ENCODE measurements at places on chromosomes 1 and 21. TPM values are rescaled to one million over a fixed set of nuclear protein-coding genes. Genes with fewer than 3 reads are reported as not detected.
A peak's percentile ranks its signal among the peaks of the same experiment; 100 is the strongest.

IL24 gene
- total RNA-seq = not detected

- no peaks in the 10 kb centered on the region for H3K36me3 ChIP-seq
- peak overlapping the region; percentile 90 for H3K27ac ChIP-seq
- peaks cover 3% of the 10 kb centered on the region for H3K27me3 ChIP-seq
- peaks cover 75% of the 10 kb centered on the region for H3K4me1 ChIP-seq
- H3K4me3 ChIP-seq = peak overlapping the region; percentile 79
Measured at GRCh38 chr1:41672173-41672572, 187.7 kb upstream of the EDN2 start.

DNA sequence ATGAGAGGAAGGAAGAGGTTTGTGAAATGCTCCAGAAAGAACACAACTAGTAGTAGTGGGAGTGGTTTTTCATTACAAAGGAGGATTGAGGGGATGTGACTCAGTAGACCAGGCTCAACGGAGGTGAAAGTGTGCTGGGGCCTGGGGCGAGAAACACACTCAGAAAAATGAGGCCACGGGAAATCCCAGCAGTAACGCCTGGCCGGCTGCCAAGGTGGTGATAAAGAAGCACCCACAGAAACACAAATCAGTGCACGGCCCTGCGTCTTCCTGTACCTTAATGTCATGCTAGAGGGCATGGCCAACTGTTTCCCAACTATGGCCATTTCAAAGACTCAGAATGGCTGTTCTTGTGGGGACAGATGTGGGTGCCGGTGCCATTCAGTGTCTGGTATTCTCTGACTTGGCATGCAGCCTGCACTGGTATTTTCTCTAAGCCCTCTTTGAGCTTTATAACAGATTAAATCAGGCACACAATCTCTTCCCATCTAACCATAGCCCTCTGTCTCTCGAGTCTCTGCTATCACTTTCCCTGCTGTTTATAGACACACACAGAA lies 38.2 kb downstream of the URB2 start:
- DNase-seq = no peak
- no peak overlapping the region for H3K4me3 ChIP-seq
- H3K4me1 ChIP-seq = no peaks in the 10 kb centered on the region
- H3K36me3 ChIP-seq = peaks cover 7% of the 10 kb centered on the region

GRCh38 chr1:55376897-55377296 lies 161.7 kb upstream of the USP24 start:
- no peak overlapping the region for H3K4me3 ChIP-seq
- DNase-seq = no peak
- H3K27ac ChIP-seq = no peak overlapping the region
- 0 out of 2 replicates have a peak, but pooled peaks cover 2% of the 10 kb centered on the region for H3K27me3 ChIP-seq

GRCh38 chr1:20076710-20077461 lies 6.9 kb downstream of the PLA2G5 start:
- peaks cover 5% of the 10 kb centered on the region for H3K4me1 ChIP-seq
- H3K27ac ChIP-seq = no peak overlapping the region
- H3K27me3 ChIP-seq = peaks cover 52% of the 10 kb centered on the region
- H3K4me3 ChIP-seq = no peak overlapping the region

OR14I1 gene
- not detected for total RNA-seq

DNA sequence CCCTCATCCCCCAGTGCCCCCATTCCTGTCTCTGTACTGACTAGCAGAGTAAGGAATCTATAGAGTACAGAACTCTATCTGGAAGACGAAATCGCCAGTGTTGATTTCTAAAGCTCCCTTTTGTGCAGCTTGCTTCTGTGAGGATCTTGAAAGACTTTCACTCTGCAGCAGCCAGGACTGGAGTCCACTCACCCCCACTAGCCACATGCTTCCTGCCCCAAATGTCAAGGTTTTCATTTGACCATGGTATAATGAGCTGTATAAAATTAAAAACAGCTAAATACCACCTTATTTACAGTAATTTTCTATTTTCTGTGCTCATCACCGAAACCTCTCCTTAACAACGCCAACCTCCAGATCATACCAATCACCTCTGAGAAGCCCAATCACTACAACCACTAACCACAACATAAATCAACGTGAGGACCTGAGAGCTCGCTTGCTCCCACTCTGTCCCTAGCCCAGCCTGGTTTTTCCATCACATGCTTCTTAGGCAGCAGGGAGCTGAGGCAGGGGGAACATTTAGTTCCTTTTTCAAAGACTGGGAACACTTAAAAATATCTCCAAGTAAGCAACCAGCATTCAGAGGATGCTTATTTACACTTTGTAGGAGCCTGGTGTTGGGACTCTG lies 56.1 kb upstream of the IRF2BP2 start:
- H3K4me3 ChIP-seq = no peak overlapping the region
- H3K27me3 ChIP-seq = peaks cover 3% of the 10 kb centered on the region
- H3K36me3 ChIP-seq = peaks cover 7% of the 10 kb centered on the region
- DNase-seq = no peak
- no peaks in the 10 kb centered on the region for H3K4me1 ChIP-seq

MYOC gene
- not detected for total RNA-seq

DNA sequence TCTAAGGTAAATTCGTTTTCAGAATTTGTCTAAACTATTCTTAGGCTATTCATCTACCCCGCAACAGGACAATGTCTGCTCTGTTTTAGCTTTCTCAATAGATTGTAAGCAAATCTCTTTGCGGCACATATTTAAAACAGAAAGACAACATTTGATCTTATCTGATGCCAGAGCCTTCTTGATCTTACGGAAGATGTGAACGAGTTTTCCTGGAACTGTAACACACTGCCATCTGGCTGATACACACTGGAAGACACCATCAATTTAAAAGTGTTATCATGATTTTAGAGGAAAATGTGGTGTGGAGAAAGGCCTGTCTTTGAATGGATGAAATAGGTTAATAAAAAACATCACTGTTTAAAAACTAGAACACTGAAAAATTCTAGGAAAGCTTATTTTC lies 36.1 kb downstream of the COA6 start:
- DNase-seq = no peak
- no peaks in the 10 kb centered on the region for H3K4me1 ChIP-seq
- H3K27ac ChIP-seq = no peak overlapping the region
- 0 out of 2 replicates have a peak, but pooled peaks cover 5% of the 10 kb centered on the region for H3K36me3 ChIP-seq
- no peak overlapping the region for H3K4me3 ChIP-seq

DNA sequence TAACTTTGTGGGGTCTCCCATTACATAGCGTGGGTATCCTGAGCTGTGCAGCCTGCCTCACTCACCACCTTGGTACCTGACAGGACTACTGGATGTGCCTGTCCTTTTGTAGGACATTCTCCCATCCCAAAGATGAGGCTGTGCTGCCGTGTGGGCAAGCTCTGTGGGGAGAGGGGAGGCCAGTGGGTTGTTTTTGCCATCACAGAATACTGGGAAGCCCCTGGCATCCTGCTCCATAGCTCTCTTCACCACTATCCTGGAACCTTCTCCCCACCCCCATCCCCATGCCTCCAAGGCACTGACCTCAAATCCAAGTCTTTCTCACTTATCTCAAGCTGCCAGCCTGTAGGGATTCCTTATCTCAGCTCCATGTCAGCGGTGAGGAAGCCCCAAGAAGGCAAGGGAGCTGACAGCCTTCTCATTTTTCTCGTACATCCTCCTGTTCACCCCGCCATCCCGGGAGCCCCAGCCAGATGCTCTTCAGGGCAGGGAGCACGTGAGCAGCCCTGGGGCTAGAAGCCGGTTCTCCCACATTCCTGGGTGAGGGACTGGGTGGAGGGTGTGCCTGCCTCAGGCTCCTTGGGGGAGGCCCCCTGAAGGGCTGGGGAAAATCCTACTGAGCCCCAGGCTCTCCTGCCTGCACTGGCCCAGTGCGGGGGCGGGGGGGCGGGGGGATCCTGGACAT lies 2.4 kb upstream of the ELF3 start:
- peak; percentile 28 for DNase-seq
- peak overlapping the region; percentile 36 for H3K27ac ChIP-seq

DNA sequence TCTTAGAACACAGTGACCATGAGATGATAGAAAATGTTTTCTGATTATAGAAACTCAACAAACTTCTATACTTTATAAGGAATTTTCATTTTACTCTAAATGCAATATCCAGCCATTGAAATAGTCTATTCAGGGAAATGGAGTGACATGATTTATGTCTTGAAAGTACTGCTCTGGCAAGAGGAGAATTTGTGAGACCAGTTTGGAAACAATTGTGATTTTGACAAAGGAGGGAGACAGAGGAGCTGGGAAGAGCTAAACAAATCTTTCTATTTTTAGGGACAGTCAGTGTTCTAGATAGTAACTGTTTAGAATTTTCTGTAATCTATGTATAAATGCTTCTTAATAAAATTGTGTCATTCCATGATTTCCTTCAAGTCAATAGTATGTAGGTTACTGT lies 252.3 kb downstream of the FMN2 start:
- no peak for DNase-seq
- H3K36me3 ChIP-seq = peaks cover 71% of the 10 kb centered on the region
- peak overlapping the region; percentile 9 for H3K4me3 ChIP-seq
- peak overlapping the region; percentile 70 for H3K27ac ChIP-seq
- H3K4me1 ChIP-seq = peaks cover 68% of the 10 kb centered on the region

RBP7 gene
- total RNA-seq = not detected

GRCh38 chr1:202659974-202660373 lies 50.3 kb downstream of the SYT2 start:
- H3K27ac ChIP-seq = no peak overlapping the region
- H3K4me1 ChIP-seq = peaks cover 8% of the 10 kb centered on the region
- H3K27me3 ChIP-seq = peaks cover 43% of the 10 kb centered on the region
- DNase-seq = no peak
- no peaks in the 10 kb centered on the region for H3K36me3 ChIP-seq
- no peak overlapping the region for H3K4me3 ChIP-seq

DNA sequence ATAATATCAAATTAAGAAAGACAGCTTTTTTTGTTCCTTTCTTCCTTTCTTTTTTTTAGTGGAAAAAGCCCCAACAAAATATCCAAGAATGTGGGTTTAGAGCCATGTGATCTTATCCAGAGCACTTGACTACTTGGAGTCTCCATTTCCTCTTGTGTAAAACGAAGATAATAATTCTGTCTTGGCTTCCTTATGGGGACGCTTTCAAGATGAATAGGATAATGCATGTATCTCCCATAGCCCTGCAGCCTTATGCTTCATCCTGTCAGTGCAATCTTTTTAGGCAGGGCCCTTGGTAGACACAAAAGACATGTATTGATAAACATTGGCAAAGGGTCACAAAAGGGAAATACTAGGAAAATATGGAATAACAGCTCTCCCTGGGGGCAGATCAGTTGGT lies 34.8 kb downstream of the ZBTB18 start:
- no peaks in the 10 kb centered on the region for H3K4me1 ChIP-seq
- no peak overlapping the region for H3K27ac ChIP-seq
- DNase-seq = no peak
- no peak overlapping the region for H3K4me3 ChIP-seq

- peaks cover 71% of the 10 kb centered on the region for H3K27me3 ChIP-seq
- DNase-seq = no peak
- H3K4me3 ChIP-seq = no peak within 1 kb of the TSS
- no peak within 1 kb of the TSS for H3K27ac ChIP-seq
- peaks cover 5% of the 10 kb centered on the region for H3K36me3 ChIP-seq
Measured at GRCh38 chr1:47232187-47232874, at the start of gene TAL1. Gene TAL1, minus strand, starts transcription at chr1:47232225. Its CDS starts 6,337 bp downstream, at chr1:47225888.

OR14C36 gene
- not detected for total RNA-seq

DVL1 gene
- 70.4 TPM for total RNA-seq

GRCh38 chr1:115452600-115453329 lies 114.7 kb upstream of the NGF start:
- H3K27me3 ChIP-seq = no peaks in the 10 kb centered on the region
- no peak overlapping the region for H3K4me3 ChIP-seq
- H3K36me3 ChIP-seq = no peaks in the 10 kb centered on the region
- peaks cover 75% of the 10 kb centered on the region for H3K4me1 ChIP-seq

TMPRSS15 gene
- total RNA-seq = not detected

Measured in HFFc6 (cell line).